ENCODE measurements at places on chromosomes 1 and 21. TPM values are rescaled to one million over a fixed set of nuclear protein-coding genes. Genes with fewer than 3 reads are reported as not detected.

GRCh38 chr1:53183095-53183990, 13.3 kb upstream of the CPT2 start:
- peaks cover 10% of the 10 kb centered on the region for H3K4me1 ChIP-seq
- DNase-seq: no peak
- no peak overlapping the region for H3K4me3 ChIP-seq
- peak overlapping the region; percentile 42 for H3K27ac ChIP-seq
- no peaks in the 10 kb centered on the region for H3K36me3 ChIP-seq

- H3K4me3 ChIP-seq: no peak overlapping the region
- peaks cover 16% of the 10 kb centered on the region for H3K36me3 ChIP-seq
- no peaks in the 10 kb centered on the region for H3K4me1 ChIP-seq
- no peak for DNase-seq
- H3K27ac ChIP-seq: no peak overlapping the region
These were observed 20.2 kb downstream of the CTH start for GRCh38 chr1:70431317-70431716.

DNA sequence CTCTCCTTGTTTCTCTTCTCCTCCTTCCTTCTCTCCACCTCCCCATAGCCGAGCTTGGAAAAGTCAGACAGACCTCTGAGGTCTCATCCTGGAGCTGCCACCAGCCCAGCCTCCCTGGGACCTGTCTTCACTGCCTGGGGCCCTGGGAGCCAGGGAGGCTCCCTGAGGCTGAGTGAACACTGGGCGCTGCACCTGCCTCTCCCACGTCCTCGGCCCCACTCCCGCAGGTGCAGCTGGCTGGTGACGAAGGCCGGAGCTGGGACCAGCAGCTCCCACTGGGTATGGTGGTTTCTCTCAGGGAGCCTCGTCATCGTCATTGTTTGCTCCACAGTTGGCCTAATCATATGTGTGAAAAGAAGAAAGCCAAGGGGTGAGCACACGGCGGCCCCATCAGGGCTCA, 5.3 kb downstream of the TNFRSF14 start:
- peaks cover 56% of the 10 kb centered on the region for H3K36me3 ChIP-seq
- no peak for DNase-seq
- H3K4me1 ChIP-seq: peaks cover 19% of the 10 kb centered on the region
- no peak overlapping the region for H3K27ac ChIP-seq
- no peaks in the 10 kb centered on the region for H3K27me3 ChIP-seq

DNA sequence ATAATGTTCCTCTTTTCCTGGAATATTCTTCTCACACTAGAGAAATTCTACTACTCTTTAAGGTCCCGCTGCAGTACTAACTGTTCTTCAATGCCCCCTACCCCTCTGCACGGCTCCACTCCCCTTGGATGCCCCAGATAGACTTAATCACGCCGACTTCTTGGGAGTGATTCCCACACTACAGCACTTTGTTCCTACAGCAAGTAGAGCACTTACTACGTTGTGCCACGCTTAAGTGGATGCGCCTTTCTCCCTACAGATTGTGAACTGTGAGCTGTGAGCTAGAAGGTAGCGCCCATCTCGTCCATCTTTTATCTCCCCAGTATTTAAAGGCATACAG, 2.2 kb downstream of the ZNF436 start:
- peaks cover 37% of the 10 kb centered on the region for H3K4me1 ChIP-seq
- peak overlapping the region; percentile 87 for H3K4me3 ChIP-seq
- peak overlapping the region; percentile 97 for H3K27ac ChIP-seq
- H3K36me3 ChIP-seq: peaks cover 20% of the 10 kb centered on the region

DNA sequence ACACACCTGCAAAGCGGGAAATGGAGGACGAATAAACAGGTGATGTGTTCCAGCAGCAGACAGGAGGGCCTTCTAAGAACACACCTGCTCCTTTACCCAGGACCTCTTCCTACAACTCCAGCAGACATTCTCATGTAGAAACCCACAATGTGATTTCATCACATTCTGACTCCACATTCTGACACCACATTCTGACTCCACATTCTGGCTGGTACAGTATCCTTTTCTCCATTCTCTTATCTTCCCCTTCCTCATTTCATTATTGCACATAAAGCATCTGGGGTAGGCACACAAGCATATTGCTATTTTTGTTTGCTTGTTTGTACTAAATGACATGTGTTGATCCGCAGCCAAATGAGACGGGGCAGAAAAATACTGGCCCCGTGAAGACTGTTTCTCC, 3.6 kb upstream of the ZNF124 start:
- H3K27me3 ChIP-seq: no peaks in the 10 kb centered on the region
- no peaks in the 10 kb centered on the region for H3K4me1 ChIP-seq
- no peaks in the 10 kb centered on the region for H3K36me3 ChIP-seq
- no peak overlapping the region for H3K27ac ChIP-seq

DNA sequence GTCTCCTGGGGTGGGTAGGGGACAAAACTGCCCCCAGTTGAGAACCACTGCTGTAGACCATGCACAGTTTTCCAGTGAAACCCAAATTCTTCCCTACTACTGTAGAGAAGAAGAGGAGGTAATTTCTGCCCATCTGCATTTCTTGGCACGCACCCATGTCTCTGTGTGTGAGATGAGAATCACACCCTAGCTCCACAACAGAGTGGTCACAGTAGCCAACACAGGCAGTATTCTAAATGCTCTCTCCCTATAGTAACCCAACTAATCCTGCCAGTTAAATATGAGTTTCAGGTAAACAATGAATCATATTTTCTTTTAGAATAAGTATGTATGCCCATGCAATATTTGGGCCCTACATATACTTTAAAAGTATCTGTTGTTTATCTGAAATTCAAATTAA, 1.2 kb upstream of the CAPN2 start:
- H3K36me3 ChIP-seq: no peaks in the 10 kb centered on the region
- H3K27me3 ChIP-seq: no peaks in the 10 kb centered on the region
- no peak overlapping the region for H3K4me3 ChIP-seq
- no peak for DNase-seq
- no peak overlapping the region for H3K27ac ChIP-seq
- H3K4me1 ChIP-seq: peaks cover 55% of the 10 kb centered on the region

DNA sequence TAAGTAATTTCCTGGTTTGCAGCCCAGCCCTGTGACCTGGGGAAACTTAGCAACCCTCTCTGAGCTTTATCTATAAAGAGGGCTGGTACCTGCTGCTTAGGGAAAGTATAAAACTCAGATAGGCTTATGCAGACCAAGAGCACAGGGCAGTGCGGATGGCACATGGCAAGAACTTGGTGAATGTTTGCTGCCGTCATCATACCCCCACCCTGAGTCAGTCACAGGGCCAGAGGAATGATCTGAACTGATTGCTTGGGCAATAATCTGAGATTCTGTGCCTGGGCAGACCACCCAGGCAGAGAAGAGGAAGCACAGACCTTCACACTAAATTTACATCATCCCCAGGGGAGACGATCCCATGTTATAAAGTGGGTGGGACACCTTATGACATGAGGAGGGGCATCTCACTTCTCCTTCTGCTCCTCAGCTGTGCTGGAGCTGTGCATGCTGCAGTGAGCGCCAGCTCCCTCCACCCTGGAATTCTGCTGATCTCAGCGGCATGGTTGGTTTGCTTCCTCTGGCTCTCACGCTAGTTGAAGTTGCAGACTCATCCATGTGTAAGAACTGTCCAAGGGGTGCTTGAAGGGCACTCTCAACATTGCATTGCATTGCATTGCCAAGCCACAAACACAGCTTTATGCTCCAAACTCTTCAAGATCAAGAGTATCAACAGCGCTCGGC, 197.1 kb downstream of the AJAP1 start:
- H3K4me1 ChIP-seq: no peaks in the 10 kb centered on the region
- H3K27me3 ChIP-seq: no peaks in the 10 kb centered on the region
- no peak overlapping the region for H3K4me3 ChIP-seq
- no peak overlapping the region for H3K27ac ChIP-seq
- no peak for DNase-seq

- no peak overlapping the region for H3K27ac ChIP-seq
- no peaks in the 10 kb centered on the region for H3K27me3 ChIP-seq
- peaks cover 16% of the 10 kb centered on the region for H3K4me1 ChIP-seq
- no peak for DNase-seq
- H3K4me3 ChIP-seq: no peak overlapping the region
These were observed 63.9 kb downstream of the MAP3K7CL start for GRCh38 chr21:29194342-29194741.

GRCh38 chr1:73167009-73167657, 884.8 kb upstream of the NEGR1 start:
- no peak overlapping the region for H3K27ac ChIP-seq
- no peaks in the 10 kb centered on the region for H3K36me3 ChIP-seq
- no peak for DNase-seq
- H3K4me3 ChIP-seq: no peak overlapping the region

DNA sequence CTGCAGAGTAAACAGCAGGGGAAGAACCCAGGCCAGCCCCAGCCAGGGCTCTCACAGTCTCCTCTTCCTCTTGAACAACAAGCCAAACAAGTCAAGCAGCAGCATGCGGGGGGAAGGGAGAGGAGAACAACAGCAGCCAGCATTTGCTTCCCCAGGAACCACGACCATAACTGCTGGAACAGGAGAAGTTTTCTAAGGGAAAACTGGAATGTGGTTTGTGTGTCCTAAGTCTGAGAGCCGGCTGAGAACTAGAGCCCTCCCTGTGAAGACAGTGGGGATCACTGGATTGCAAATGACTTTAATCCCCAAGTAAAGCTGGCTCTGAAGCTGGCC, 48.2 kb downstream of the COQ8A start:
- peaks cover 39% of the 10 kb centered on the region for H3K4me1 ChIP-seq
- no peaks in the 10 kb centered on the region for H3K27me3 ChIP-seq
- peaks cover 35% of the 10 kb centered on the region for H3K36me3 ChIP-seq

- H3K27ac ChIP-seq: no peak overlapping the region
- H3K4me3 ChIP-seq: no peak overlapping the region
- H3K27me3 ChIP-seq: no peaks in the 10 kb centered on the region
These were observed 171.3 kb upstream of the AJAP1 start for GRCh38 chr1:4483021-4483625.

DNA sequence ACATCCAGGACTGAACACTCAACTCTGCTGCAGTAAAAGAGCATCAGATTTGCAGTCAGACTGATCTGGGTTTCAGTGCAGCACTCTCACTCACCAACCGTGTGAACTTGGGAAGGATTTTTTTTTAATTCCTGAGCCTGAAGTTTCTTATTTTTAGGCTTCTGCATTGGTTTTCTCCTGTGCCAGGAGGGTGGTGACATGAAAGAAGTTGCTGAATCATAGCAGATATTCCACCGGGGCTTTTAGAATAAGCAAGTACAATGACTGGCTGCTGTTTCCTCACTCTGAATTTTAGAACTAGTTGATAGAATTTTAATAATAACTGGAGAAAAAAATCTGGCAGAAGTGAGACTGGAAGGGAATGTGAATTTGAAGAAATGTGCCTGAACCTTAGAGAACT, 11.6 kb downstream of the ADAM30 start:
- no peaks in the 10 kb centered on the region for H3K36me3 ChIP-seq
- no peak overlapping the region for H3K4me3 ChIP-seq
- DNase-seq: no peak

DNA sequence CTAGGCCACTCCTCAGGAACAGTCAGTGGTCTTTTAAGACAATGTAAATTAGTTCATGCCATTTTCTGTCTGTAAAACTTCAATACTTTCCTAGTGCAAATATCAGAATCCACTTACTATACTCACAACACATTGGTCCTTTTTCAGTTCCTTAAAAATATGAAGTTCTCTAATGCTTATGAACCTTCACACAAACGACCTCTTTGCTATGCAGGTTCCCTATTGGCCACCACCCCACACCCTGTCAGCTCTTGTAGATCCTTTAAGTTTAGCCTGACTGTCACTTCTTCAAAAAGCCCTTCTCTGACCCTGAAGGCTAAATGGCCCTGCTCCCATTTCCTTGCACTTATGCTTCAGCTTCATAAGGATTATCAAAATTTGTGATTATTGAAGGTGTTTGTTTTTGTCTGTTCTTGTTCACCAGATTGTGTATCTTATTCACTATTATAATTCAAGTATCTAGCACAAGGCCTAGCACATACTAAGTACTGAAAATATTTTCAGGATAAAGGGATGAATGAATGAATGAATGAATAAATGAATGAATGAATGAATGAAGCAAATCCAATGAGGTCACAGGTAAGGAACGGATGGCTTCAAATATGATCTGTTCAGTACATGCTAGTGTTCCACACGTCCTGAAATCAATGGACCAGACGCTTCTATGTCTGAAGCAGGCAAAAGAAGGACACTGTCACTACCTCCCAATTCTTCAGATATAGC, 373.9 kb downstream of the VAV3 start:
- H3K4me3 ChIP-seq: no peak overlapping the region
- no peaks in the 10 kb centered on the region for H3K4me1 ChIP-seq
- no peak overlapping the region for H3K27ac ChIP-seq
- no peaks in the 10 kb centered on the region for H3K36me3 ChIP-seq
- H3K27me3 ChIP-seq: no peaks in the 10 kb centered on the region

- H3K27ac ChIP-seq: peak overlapping the region; percentile 83
- peaks cover 49% of the 10 kb centered on the region for H3K4me1 ChIP-seq
- DNase-seq: no peak
- H3K27me3 ChIP-seq: no peaks in the 10 kb centered on the region
- no peak overlapping the region for H3K4me3 ChIP-seq
These were observed 79.2 kb downstream of the MAN1C1 start for GRCh38 chr1:25695771-25696311.

- no peak for DNase-seq
- no peaks in the 10 kb centered on the region for H3K36me3 ChIP-seq
- no peaks in the 10 kb centered on the region for H3K4me1 ChIP-seq
These were observed 106.1 kb upstream of the CHODL start for GRCh38 chr21:18138507-18138906.

DNA sequence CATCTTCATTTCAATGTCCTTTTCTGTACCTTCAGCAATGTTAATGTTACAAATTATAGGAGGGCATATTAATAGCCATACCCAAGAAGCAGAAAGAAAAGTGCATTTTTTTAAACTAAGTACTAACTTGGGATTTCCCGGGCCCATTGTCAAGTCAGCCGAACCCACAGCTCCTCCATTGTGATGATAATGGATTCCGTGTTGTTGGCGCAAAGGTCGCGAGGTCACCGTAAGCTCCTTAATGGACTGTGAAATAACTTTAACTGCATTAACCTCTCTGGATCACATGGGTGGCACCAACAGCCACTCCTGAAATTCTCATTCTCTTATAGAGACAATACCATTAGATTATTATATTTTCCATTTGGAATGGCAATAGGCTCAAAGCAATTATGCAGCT, 250.6 kb upstream of the RRP15 start:
- no peaks in the 10 kb centered on the region for H3K36me3 ChIP-seq
- H3K4me1 ChIP-seq: peaks cover 3% of the 10 kb centered on the region
- no peaks in the 10 kb centered on the region for H3K27me3 ChIP-seq
- no peak overlapping the region for H3K4me3 ChIP-seq

- no peak overlapping the region for H3K4me3 ChIP-seq
- H3K4me1 ChIP-seq: peaks cover 3% of the 10 kb centered on the region
- no peak overlapping the region for H3K27ac ChIP-seq
- no peak for DNase-seq
These were observed 168.0 kb upstream of the NR5A2 start for GRCh38 chr1:199859491-199859933.

DNA sequence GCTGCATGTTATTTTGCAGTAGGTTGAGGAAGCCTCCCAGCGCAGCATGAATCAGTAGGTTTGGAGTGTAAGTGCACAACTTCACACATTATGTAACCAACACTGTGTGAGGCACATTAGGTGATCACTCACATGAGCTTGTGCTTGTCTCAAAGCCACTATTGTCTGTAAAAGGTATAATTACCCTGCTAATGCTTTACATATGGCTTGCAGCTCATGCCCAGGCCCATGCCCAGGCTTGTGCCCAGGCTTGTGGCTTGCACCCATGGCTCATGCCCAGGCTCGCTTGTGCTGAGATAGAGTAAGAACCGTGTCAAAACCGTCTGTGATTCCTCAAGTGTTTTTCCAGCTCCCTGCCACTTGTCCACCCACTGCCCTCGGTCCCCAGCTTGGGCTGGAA, 596.3 kb downstream of the LTN1 start:
- H3K27ac ChIP-seq: no peak overlapping the region
- no peak overlapping the region for H3K4me3 ChIP-seq
- H3K36me3 ChIP-seq: no peaks in the 10 kb centered on the region
- H3K27me3 ChIP-seq: no peaks in the 10 kb centered on the region

FCER1G gene
- 158 TPM for total RNA-seq

HFM1 gene
- 0.64 TPM for total RNA-seq

DTL gene
- 1.7 TPM for total RNA-seq

PTPRU gene
- total RNA-seq: 45.5 TPM

TRIM58 gene
- 6.0 TPM for total RNA-seq
